ENCODE measurements at places on chromosomes 16 and 17. TPM values are rescaled to one million over a fixed set of nuclear protein-coding genes. Genes with fewer than 3 reads are reported as not detected.

- no peak for DNase-seq
- peaks cover 39% of the 10 kb centered on the region for H3K36me3 ChIP-seq
- peaks cover 2% of the 10 kb centered on the region for H3K4me1 ChIP-seq
- no peak overlapping the region for H3K4me3 ChIP-seq
- H3K27me3 ChIP-seq = no peaks in the 10 kb centered on the region
- H3K27ac ChIP-seq = no peak overlapping the region
Observed at GRCh38 chr17:80394629-80395216, 20.2 kb upstream of the ENDOV start.

GRCh38 chr17:34451313-34451712 is 88.3 kb upstream of the CCL1 start:
- no peaks in the 10 kb centered on the region for H3K36me3 ChIP-seq
- H3K4me1 ChIP-seq = no peaks in the 10 kb centered on the region
- peak; percentile 2 for DNase-seq
- no peak overlapping the region for H3K27ac ChIP-seq

The SLC46A1 gene
- 2.8 TPM for total RNA-seq

DNA sequence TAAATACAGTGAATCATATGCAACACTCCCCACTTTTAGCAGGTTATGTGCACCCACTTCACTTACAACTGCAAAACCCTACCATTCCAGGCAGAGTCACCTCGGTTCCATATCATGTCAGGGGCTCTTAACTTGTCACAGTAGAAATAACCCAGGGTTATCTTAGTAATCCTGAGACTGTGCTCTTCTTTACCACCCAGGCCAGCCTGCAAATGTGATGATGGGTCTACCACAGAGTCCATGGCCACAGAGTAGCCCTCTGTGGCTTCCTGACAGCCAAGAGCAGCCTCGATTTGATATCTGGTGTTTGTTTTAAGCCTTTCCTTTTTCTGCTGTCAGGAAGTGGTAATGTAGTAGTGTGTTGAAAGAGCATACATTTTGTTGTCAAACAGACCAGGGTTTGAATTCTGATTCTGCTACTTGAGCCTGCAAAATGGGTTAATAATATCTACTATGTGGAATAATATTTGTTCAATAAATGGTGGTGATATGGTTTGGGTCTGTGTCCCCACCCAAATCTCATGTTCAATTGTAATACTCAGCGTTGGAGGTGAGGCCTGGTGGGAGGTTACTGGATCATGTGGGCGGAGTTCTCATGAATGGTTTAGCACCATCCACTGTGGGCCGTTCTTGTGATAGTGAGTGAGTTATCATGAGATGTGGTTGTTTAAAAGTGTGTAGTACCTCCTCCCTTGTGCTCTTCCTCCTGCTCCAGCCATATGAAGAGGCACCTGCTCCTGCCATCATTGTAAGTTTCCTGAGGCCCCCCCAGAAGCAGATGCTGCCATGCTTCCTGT is 416.5 kb downstream of the UTP18 start:
- H3K4me1 ChIP-seq = no peaks in the 10 kb centered on the region
- H3K36me3 ChIP-seq = no peaks in the 10 kb centered on the region
- H3K27ac ChIP-seq = no peak overlapping the region
- no peak for DNase-seq

DNA sequence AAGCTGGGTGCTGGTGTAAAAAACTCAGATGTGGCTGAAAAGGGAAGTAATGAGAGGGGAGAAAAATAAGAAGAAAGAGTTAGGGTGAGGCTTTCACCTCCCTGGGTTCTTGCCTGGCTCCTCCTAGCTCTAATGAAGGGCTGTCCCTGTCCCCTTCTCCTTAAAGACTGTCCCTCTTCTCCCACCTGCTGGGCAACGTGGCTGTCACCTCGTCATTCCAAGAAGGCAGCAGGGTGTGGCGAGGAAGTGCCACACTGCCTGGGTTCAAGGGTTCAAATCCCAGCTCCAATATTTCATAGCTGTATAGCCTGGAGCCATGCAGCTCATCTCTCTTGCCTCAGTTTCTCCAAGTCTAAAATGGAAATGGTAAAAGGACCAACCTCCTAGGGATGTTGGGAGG is 122.5 kb upstream of the CACNG5 start:
- no peak for DNase-seq
- no peak overlapping the region for H3K27ac ChIP-seq
- no peaks in the 10 kb centered on the region for H3K27me3 ChIP-seq
- no peak overlapping the region for H3K4me3 ChIP-seq

GRCh38 chr17:62898239-62898864 is 67.7 kb upstream of the TANC2 start:
- no peak overlapping the region for H3K27ac ChIP-seq
- 0 out of 2 replicates have a peak, but pooled peaks cover 3% of the 10 kb centered on the region for H3K4me1 ChIP-seq
- no peak for DNase-seq
- H3K4me3 ChIP-seq = no peak overlapping the region

GRCh38 chr17:73481676-73482075 is 162.6 kb downstream of the SDK2 start:
- H3K4me1 ChIP-seq = no peaks in the 10 kb centered on the region
- DNase-seq = no peak
- no peak overlapping the region for H3K27ac ChIP-seq
- no peaks in the 10 kb centered on the region for H3K27me3 ChIP-seq
